ENCODE measurements at places on chromosomes 13 and 19. TPM values are rescaled to one million over a fixed set of nuclear protein-coding genes. Genes with fewer than 3 reads are reported as not detected.

Gene SYCN
- not detected for total RNA-seq

Gene SMAD9
- total RNA-seq, result 10.4 TPM

Gene ATP4A
- total RNA-seq, result not detected

Gene MISP3
- total RNA-seq, result 0.91 TPM

Gene ZNF154
- total RNA-seq, result 0.11 TPM

Gene THSD1
- 2.6 TPM for total RNA-seq

GRCh38 chr13:65336087-65336749 lies 1893.9 kb downstream of the PCDH9 start:
- DNase-seq, result no peak
- H3K27ac ChIP-seq, result no peak overlapping the region
- no peak overlapping the region for H3K4me3 ChIP-seq
- peaks cover 24% of the 10 kb centered on the region for H3K4me1 ChIP-seq

- H3K27me3 ChIP-seq, result no peaks in the 10 kb centered on the region
- H3K4me3 ChIP-seq, result no peak overlapping the region
- no peaks in the 10 kb centered on the region for H3K36me3 ChIP-seq
- H3K27ac ChIP-seq, result no peak overlapping the region
- no peaks in the 10 kb centered on the region for H3K4me1 ChIP-seq
- DNase-seq, result no peak
These were observed 26.2 kb downstream of the TMTC4 start for GRCh38 chr13:100648354-100648753.

DNA sequence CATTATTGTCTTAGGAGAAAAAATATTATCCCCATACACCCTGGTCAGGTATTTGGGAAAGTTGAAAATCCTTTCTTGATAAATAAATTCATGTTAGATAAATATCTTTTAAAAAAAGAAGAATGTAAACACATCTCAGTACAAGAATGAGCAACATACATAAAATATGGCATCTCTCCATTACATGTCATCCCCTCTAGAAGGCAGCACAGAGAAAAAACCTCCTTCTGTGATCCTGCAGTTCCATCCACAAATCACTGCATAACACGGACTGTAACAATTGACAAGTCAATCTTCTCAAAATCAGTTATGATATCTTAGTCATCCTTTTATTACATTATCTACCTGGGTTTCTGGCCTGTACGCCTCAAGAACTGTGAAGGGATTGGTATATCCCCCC lies 683.9 kb upstream of the KLHL1 start:
- H3K27me3 ChIP-seq, result no peaks in the 10 kb centered on the region
- no peak for DNase-seq
- H3K27ac ChIP-seq, result no peak overlapping the region

DNA sequence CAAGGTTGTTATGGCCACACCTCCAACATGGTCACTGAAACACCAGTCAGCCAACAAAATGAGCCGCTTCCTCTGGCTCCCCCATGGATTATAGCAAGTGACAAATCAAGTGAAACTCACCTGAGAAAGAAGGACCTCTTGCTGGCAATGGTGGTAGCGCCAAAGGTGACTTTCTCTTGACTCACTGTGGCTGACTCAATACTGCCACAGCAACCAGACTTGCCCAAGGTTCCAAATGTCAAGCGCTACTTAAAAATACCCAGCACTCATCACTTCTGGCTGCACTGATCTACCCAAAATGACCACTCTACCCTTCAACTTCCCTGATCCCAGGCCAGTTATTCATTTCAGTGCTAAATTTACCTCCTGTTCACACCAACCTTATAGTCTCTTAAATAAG lies 495.5 kb downstream of the FOXO1 start:
- H3K4me1 ChIP-seq, result no peaks in the 10 kb centered on the region
- DNase-seq, result no peak
- H3K4me3 ChIP-seq, result no peak overlapping the region
- peaks cover 6% of the 10 kb centered on the region for H3K27me3 ChIP-seq
- no peaks in the 10 kb centered on the region for H3K36me3 ChIP-seq

- no peaks in the 10 kb centered on the region for H3K4me1 ChIP-seq
- no peak for DNase-seq
- H3K27ac ChIP-seq, result no peak overlapping the region
- H3K36me3 ChIP-seq, result peaks cover 33% of the 10 kb centered on the region
These were observed 7.7 kb downstream of the TYK2 start for GRCh38 chr19:10372690-10373089.

DNA sequence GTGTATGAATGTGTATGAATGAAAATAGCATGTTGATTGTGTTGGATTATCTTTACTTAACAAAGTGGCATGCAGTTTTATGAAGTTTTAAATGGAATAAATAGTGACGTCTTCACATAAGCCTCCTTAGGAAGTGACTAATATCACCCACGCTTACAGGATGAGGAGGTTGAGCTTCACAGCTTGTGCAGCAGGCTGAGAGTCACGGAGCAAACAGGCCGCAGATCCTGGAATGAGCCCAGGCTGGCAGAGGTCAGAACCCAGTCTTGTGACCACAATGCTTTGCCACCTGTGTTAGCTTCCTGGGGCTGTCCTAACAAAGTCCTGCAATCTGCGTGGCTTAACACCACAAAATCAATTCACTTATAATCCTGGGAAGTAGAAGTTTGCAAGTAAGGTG lies 20.8 kb downstream of the LAIR2 start:
- no peaks in the 10 kb centered on the region for H3K27me3 ChIP-seq
- peak; percentile 22 for DNase-seq
- no peak overlapping the region for H3K27ac ChIP-seq

- peaks cover 8% of the 10 kb centered on the region for H3K27me3 ChIP-seq
- H3K27ac ChIP-seq, result no peak overlapping the region
- no peaks in the 10 kb centered on the region for H3K36me3 ChIP-seq
- H3K4me1 ChIP-seq, result no peaks in the 10 kb centered on the region
- no peak for DNase-seq
- no peak overlapping the region for H3K4me3 ChIP-seq
These were observed 616 bp downstream of the FCHO1 start for GRCh38 chr19:17751912-17752273.

DNA sequence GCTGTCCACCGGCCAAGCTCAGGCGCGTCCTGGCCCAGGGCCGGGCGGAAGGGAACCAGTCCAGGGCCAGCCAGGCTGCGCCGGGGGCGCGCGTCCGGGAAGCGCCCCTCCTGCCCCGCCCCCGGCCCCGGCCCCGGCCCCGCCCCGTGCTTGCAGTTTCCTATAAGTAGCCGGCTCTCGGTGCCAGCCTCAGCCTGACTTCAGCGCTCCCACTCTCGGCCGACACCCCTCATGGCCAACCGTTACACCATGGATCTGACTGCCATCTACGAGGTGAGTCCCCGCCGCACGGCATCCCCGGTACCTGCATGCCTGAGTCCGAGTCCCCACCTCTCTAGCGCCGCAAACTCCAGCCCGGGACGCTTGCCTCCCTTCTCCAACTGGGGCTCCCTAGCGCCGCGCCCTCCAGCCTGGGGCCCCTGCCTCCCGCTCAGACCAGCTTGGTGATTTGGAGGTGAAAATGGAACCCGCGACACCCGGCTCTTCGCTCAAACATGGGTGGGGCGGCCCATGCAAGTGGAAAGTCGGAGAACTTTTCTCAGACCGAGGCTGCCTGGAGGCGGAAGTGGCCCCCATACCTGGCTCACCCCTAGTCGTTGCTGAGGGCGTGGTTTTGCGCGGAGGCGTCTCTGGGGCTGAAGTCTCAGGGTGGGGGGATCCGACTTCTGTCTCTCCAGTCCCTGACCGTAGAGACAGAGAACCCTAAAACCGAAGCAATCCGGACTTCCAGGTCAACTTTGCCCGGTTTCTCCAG lies at the start of gene ZFP36:
ZFP36 (plus strand) TSS at position 192 of the 754 bp plus-strand sequence; CDS start at position 250, 58 bp downstream.
- peaks cover 57% of the 10 kb centered on the region for H3K4me1 ChIP-seq
- H3K27ac ChIP-seq, result peak within 1 kb of the TSS; percentile 91
- H3K27me3 ChIP-seq, result peaks cover 49% of the 10 kb centered on the region
- H3K4me3 ChIP-seq, result peak within 1 kb of the TSS; percentile 92

GRCh38 chr19:38019396-38019724 lies 112.4 kb downstream of the SIPA1L3 start:
- H3K27me3 ChIP-seq, result no peaks in the 10 kb centered on the region
- H3K36me3 ChIP-seq, result peaks cover 8% of the 10 kb centered on the region
- H3K4me3 ChIP-seq, result no peak overlapping the region
